ENCODE measurements at places on chromosomes 12 and 14.

DNA sequence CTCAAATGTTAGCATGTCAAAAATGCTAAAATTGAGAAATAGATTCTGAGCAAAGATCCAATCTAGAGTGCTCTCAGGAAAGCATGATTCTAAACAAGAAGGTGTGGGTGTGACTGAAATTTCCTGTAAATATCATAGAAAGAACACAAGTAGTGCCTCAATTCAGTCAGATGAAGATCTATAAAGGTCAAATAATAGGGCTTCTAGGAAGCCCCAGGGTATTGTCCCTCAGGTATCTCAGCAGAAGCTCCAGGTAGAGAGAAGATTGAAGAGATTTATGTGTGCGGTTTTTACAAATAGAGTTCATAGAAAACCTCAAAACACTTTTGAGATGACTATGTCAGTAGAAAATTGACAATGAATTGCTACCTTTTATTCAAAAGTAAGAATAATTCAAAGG, 13.0 kb downstream of the KLRD1 start:
- no peak for DNase-seq

- no peak for DNase-seq
These were observed 49.5 kb upstream of the PIWIL1 start for GRCh38 chr12:130288206-130288605.

- DNase-seq = no peak
These were observed 6.5 kb downstream of the CBLN3 start for GRCh38 chr14:24422694-24423601.

- DNase-seq = no peak
These were observed 115.4 kb downstream of the SINHCAF start for GRCh38 chr12:31210541-31210940.

GRCh38 chr14:99357151-99357915, 85.3 kb upstream of the BCL11B start:
- DNase-seq = no peak

DNA sequence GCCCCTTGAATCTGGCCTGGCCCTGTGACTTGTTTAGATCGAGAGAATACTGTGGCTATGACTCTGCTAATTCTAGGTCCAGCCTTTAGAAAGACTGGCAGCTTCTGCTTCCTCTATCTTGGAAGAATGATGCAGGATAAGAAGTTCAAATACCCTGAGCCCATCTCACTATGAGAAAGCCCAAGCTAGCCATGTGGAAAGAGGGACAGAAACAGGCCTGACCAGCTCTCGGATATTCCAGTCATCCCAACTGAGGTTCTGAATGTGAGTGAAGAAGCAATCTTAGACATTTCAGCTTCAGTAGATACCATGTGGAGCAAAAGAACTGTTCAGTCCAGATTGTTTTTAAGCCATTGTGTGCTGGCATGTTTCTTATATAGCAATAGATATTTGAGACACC, 17.3 kb upstream of the KRR1 start:
- DNase-seq = no peak

DNA sequence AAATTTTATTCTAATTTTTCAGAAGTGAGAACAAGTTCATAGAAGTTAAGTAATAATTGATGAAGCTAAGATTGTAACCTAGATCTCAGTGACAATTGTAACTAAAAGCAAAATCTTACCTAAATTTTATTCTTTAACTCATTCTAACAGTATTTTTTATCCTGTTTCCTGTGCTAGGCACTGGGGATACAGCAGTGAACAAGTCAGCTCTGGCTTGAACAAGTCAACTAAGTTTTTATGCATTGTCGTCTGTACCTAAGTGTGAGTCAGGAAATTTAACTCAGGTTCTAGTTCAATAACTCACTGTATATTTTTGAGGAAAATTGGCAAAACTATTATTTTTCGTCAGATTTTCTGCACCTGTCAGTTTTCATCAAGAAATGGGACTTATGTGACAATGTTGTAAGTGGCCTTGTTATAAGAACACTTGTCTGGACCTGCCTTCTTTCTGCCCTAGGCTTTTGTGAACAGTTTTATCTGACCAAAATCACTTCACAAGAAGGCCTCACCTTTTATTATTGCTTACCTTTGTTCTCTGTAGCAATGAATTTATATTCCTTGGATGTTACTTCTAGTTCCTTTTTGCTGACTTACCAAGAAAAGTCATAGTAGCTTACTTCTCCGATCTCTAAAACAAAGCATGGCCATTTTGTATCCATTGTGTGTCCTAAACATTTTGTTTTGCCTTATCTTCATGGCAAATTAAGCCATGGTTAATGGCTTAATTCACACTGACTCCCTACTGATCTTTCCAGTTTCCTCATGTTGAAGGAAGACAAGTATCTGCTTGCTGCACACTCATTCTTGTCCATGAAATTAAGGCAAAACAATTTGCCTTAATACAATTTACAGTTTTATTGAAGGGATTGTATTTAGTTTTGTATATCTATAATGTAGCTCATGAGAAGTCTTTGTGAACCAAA, 2.7 kb downstream of the TMTC3 start:
- no peak for DNase-seq

DNA sequence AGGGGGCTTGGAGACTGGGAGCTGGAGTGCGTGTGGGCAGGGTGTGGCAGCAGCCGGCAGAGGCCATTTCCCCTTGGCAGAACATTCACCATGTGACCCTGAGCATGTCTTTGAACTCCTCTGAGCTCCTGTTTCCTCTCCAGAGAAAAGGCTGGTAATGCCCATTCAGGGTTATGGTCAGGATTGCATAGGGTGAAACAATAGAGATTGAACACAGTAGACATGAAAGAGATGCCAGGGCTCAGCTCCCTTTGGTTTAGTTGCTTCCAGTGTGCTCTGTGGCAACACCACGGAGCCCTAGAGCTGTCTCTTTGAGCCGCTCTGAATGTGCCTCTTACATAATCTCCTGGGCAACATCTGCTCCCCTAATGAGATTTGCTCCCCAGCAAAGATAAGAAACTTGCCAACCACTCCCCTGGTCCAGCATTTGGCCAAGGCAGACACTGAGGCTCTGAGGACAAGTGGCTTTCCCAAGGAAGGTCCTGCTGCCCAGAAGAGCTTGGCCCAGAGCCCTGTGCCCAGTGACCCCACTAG, 4.6 kb downstream of the IFI27 start:
- no peak for DNase-seq

- DNase-seq = no peak
These were observed 11.9 kb downstream of the GPR68 start for GRCh38 chr14:91232603-91233002.

DNA sequence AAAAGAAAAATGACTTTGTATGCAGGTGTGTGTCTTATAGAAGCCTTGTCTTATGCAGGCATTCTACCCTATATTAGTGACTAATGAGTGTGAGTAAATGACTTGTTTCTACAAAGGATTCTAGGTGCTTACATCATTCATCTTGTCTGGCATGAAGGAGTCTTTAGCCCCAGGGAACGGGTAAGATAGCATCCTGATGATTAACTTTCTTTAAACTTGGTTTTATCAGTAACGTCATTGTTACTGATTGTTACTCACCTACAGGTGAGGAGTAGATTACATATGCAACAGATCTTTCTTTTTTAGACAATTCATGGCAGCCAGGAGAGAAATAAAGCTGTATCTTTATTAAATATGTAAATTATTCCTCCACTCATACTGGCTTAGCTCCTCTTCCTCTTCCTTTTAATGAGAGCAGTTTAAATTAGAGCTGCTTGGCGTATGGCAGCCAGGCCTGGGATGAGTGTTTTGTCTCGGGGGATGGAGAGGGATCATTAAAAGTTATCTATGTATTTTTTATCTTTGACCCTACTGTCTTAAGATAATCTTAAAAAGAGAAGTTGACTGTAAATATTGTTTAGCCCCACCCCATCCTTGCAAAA, 57.2 kb upstream of the ATP2A2 start:
- DNase-seq = no peak

- no peak for DNase-seq
These were observed 14.6 kb downstream of the CAPS2 start for GRCh38 chr12:75315518-75315917.

DNA sequence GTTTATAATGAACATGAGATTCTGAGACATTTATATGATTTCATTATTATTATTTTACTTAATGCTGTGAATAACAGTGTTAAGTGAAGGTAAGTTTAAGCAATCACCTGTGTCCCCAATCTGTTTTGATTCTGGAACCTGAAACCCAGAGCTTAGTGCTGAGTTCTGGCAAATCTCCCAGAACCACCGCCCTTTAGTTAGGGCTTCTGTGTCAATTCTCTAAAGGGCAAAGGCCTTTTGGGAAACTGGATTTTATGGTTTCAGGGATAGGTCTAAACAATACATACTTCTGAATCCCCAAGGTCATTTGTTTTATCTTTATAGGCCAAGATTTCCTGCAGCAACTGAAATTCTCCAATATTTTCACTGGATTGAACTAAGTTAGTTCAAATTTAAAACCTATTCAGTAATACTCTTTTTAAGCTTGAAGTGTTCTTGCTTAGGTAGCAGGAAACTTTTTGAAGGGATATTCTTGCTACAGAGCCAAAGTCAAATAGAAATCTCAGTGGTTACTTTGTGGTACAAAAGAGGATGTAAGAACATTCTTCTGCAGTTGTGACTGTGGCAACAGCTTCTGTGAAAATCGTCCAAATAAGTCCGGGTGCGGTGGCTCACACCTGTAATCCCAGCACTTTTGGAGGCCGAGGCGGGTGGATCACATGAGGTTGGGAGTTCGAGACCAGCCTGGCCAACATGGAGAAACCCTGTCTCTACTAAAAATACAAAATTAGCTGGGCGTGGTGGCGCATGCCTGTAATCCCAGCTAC, 10.0 kb upstream of the PKP2 start:
- DNase-seq = no peak

GRCh38 chr12:49109641-49110463, 795 bp downstream of the LMBR1L start:
- no peak for DNase-seq

GRCh38 chr12:65529771-65530435, 251.4 kb downstream of the MSRB3 start:
- DNase-seq = no peak

GRCh38 chr14:74179856-74180255, 59.4 kb upstream of the VSX2 start:
- no peak for DNase-seq

DNA sequence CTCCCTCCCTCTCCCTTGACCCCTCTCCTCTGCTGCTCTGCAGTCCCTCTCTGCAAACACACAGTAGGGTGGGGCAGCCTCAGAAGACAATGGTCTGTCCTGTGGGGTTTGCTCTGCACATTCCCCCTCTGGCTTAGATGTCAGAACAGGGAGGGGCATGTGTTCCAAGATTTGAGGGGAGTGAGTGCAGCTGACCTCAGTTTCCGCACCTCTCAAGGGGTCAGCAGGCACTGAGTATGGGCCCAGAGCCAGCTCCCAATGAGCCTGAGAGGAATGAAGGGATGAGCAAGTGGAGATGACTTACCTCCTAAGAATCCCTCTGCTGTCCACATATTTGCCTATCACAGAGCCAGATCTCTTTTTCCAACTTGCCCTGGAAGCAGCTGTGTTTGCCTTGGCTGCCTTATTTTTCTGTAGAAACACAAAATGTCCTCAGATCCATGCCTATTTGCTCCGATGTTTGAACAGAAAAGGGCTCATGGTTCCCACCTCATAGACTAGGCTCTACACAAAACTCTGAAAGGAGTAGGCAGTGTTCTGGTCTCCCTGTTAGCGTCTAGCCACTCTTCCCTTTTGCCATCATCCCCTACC, 111.4 kb downstream of the CRACR2A start:
- DNase-seq = peak; percentile 10

DNA sequence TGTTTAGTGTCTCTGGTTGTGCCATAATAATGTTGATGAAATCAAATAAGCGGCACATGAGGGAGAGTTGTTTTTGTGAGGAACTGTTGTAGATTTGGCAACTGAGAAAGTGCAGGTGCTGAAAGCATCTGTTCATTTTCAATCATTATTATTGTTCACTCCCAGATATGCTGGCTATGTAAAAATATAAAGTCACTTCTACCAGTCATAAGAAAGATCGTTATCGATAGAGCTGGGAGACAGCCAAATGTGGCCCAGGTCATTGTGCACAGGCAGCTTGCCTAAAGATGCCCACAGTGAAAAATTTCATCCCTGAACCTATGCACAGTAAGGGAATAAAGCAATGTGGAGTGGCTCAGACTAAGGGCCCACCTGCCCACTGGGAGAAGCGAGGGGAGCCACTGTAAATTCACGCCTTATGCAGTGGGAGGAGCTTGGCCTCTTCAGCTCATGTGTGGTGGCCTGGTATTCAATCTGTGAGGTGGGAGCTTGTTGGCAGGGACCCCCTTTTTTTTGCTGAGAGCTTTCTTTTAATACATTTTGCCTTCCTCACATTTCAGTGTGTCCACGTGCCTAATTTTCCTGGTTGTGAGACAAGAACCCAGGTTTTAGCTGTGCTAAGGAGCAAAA, 1490.8 kb upstream of the TMEM132C start:
- no peak for DNase-seq

GRCh38 chr14:95431199-95432143, 85.0 kb downstream of the SYNE3 start:
- DNase-seq = no peak

- no peak for DNase-seq
These were observed 84.9 kb downstream of the RTN1 start for GRCh38 chr14:59785629-59786028.

DNA sequence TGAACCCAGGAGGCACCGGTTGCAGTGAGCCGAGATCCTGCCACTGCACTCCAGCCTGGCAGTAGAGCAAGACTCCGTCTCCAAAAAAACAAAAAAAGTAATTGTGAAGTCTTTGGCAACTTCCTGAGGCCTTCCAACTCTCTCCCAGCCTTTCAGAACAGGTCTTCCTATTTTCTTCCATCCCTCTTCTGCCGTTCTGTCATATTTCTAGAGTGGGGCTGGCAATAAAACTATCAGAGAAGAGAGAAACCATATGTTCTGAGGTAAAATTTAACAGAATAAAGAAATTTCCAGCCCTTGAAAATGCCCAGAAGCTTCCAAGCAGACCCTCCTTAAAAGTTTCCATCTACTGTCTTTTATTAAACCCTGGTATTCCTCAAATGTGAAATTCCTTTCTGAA, 100.4 kb downstream of the HMGA2 start:
- DNase-seq = no peak

GRCh38 chr14:70803321-70804310, 5.7 kb downstream of the MAP3K9 start:
- no peak for DNase-seq

- DNase-seq = no peak
These were observed 168.7 kb downstream of the TTC7B start for GRCh38 chr14:90647473-90648005.

DNA sequence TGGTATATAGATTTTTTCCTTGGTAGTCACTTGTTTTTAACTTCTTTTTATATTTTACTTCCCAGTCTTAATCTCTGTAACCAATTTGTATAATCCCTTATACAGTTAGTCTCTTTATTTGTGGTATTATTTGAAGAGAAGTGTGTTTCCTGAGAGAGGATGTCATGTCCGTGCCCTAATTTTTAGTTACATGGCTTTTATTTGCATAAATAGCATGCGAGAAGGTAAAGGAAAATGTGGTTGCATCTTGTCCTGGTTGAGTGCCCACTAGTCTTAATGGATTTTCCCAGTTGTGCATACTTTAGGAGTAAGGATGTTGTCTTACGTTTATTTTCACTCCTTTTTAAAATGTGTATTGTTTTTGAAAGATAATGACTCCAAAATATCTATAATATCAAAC, 27.5 kb downstream of the RAP1B start:
- DNase-seq = no peak

- DNase-seq = peak; percentile 14
These were observed 473.0 kb downstream of the DPF3 start for GRCh38 chr14:72420749-72421474.

- no peak for DNase-seq
These were observed 82.2 kb upstream of the GPR68 start for GRCh38 chr14:91326514-91327249.

- DNase-seq = no peak
These were observed 151.5 kb downstream of the DERA start for GRCh38 chr12:16062611-16063010.
